T-cell (primary cell): ENCODE measurements at places on chromosomes 1 and 21.

DNA sequence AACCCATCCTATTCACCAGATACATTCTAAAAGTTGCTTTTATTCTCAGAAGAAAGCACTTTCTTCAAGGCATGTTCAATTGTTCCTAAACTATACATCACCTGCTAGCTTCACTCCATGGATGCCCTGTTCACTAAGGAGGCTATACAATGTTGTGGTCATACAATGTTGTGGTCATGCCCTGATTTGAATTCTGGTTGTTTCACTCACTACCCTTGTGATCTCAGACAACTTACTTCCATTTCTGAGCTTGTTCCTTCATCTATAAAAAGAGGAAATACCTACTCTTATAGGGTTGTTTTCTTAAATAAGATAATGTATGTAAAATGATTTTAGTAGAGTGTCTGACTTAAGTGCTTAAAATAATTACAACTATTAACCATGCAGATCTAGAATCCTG is 19.7 kb downstream of the EDEM3 start:
- H3K36me3 ChIP-seq: no peaks in the 10 kb centered on the region
- H3K4me1 ChIP-seq: no peaks in the 10 kb centered on the region
- no peaks in the 10 kb centered on the region for H3K27me3 ChIP-seq
- no peak overlapping the region for H3K27ac ChIP-seq

GRCh38 chr1:167648252-167648849 is 18.3 kb downstream of the RCSD1 start:
- no peak for DNase-seq
- peaks cover 46% of the 10 kb centered on the region for H3K4me1 ChIP-seq
- H3K4me3 ChIP-seq: no peak overlapping the region
- H3K36me3 ChIP-seq: peaks cover 3% of the 10 kb centered on the region

DNA sequence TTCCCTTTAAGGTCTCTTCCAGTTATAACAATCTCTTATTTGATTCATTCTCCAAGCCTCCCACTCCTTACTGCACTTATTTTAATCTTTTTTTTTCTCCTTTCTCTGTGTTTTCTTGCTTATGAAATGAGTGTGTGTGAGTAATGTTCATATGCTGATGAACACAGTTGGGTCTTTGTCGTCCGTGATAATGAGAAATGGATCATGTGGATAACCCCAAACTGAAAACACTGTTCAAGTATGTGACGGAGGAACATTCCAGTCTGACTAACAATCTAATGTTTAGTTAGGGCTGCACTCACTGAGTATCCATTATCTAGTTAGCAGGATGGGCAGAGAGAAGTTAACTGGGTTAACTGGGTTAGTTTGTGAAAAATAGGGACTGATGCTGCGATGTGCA is 253.1 kb upstream of the DUSP10 start:
- no peak overlapping the region for H3K27ac ChIP-seq
- no peak overlapping the region for H3K4me3 ChIP-seq
- no peaks in the 10 kb centered on the region for H3K36me3 ChIP-seq
- no peaks in the 10 kb centered on the region for H3K27me3 ChIP-seq
- H3K4me1 ChIP-seq: no peaks in the 10 kb centered on the region

- H3K4me1 ChIP-seq: no peaks in the 10 kb centered on the region
- DNase-seq: no peak
- H3K4me3 ChIP-seq: no peak within 1 kb of the TSS
These were observed at the start of gene GJB5 for GRCh38 chr1:34754964-34755637. Gene GJB5 (plus strand): TSS chr1:34755047. CDS start chr1:34757331, 2,284 bp downstream.

GRCh38 chr1:77355010-77355409 is 73.2 kb downstream of the AK5 start:
- H3K27me3 ChIP-seq: no peaks in the 10 kb centered on the region
- no peak overlapping the region for H3K27ac ChIP-seq
- H3K4me3 ChIP-seq: no peak overlapping the region
- H3K4me1 ChIP-seq: peaks cover 3% of the 10 kb centered on the region

DNA sequence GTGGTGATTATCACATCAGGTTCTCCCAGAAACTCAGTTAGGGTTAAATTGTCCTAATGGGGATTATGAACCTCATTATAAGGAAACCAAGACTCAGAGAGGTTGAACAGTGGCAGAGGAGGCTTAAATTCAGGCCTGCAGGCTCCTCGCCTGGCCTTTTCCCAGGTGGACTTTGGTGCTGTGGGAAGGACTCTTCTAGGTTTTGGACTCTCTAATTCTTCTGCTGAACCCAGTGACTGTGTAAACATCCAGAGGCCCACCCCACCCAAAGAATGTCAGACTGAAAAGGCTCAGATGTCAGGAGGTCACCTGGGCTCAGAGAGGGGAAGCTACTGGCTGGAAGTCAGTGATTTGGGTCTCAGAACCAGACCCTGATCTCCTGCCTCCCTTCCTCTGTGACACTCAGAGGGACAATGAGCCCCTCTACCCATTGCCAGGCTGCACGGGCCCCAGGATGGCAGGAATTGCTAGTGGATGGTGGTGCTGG is 2.5 kb downstream of the ZNF362 start:
- no peak overlapping the region for H3K4me3 ChIP-seq
- H3K27ac ChIP-seq: no peak overlapping the region
- H3K27me3 ChIP-seq: no peaks in the 10 kb centered on the region
- no peaks in the 10 kb centered on the region for H3K36me3 ChIP-seq

- no peaks in the 10 kb centered on the region for H3K36me3 ChIP-seq
- no peaks in the 10 kb centered on the region for H3K27me3 ChIP-seq
- H3K4me1 ChIP-seq: peaks cover 7% of the 10 kb centered on the region
- H3K4me3 ChIP-seq: no peak overlapping the region
- H3K27ac ChIP-seq: no peak overlapping the region
These were observed 10.2 kb downstream of the EEIG2 start for GRCh38 chr1:108570128-108570527.

GRCh38 chr1:186790101-186790500 is 38.6 kb upstream of the PLA2G4A start:
- no peaks in the 10 kb centered on the region for H3K36me3 ChIP-seq
- DNase-seq: no peak
- no peak overlapping the region for H3K27ac ChIP-seq
- H3K27me3 ChIP-seq: no peaks in the 10 kb centered on the region
- H3K4me3 ChIP-seq: no peak overlapping the region
- H3K4me1 ChIP-seq: no peaks in the 10 kb centered on the region

DNA sequence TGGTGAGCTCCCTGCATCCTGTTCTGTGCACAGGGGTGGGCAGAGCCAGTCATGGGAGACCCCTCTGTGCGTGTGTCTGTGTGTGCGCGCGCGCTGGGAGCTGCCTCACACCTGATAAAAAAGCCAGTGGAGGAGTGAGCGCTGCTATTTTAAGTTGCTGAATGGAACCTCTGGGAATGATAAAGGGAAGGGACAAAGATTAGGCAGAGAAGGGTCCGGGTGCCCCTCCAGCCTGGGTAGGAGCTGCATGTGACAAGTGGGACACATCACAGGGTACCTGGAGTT is 847 bp downstream of the ADORA1 start:
- H3K4me1 ChIP-seq: peaks cover 12% of the 10 kb centered on the region
- peaks cover 4% of the 10 kb centered on the region for H3K27me3 ChIP-seq
- H3K4me3 ChIP-seq: peak overlapping the region; percentile 55
- H3K36me3 ChIP-seq: no peaks in the 10 kb centered on the region

DNA sequence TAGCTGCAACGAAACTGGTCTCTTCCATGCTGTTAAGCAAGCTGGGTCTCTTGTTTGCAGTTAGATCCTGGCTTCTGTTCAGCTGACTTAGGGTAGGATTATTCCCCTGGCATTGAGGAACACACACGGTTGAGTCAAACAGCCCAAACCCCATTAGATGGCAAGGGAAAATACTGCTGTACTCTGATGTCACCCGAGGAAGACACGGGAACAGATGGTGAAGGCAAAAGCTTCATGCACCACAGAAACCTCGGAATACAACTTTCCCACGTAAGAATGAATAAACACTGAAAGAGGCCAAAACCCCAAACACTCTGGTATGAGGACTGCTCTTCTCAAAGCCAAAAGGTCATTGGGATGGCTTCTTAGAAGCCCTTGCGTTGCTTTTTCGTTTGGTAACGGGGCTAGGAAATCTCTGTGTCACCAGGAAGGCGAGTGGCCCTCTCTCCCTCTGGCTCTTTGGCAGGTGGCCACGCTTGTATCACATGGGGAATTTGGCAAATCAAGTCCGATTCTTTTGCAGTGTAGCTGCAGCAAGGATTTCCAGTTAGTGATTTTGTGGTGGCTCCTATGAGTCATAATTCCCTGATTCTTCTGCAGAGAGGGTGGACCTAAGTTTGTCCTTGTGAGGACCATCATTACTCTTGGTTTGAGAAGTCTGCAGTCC is 16.7 kb upstream of the LYST start:
- no peak for DNase-seq
- H3K4me3 ChIP-seq: no peak overlapping the region
- no peaks in the 10 kb centered on the region for H3K27me3 ChIP-seq
- H3K27ac ChIP-seq: no peak overlapping the region
